ENCODE measurements at places on chromosomes 11 and 22.
A peak's percentile ranks its signal among the peaks of the same experiment; 100 is the strongest.

- DNase-seq, result no peak
These were observed 151.7 kb downstream of the UVRAG start for GRCh38 chr11:75966537-75967287.

- no peak for DNase-seq
These were observed 20.1 kb upstream of the SMIM35 start for GRCh38 chr11:118106789-118107335.

- DNase-seq, result no peak
These were observed 29.5 kb downstream of the APOL5 start for GRCh38 chr22:35746946-35747703.

GRCh38 chr11:33692013-33692504 lies 8.6 kb downstream of the C11orf91 start:
- DNase-seq, result no peak

DNA sequence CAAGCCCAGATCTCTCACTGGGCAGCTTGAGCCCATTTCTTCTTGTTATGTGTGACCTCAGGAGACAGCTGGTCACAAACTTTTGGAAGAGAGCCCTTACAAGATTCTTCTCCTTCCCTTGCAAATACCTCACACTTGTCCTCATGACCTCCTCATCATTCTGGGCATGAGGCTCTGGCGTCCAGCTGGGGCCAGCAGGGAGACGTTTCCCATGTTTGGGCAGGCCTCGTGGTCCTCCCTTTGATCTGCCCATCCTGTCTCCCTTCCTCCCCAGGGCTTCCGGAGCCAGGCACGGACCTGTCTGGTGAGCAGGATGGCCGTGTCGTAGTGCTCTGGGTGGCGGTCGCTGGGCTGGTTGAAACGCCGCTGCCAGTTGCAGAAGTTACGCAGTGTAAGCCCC lies 9.7 kb downstream of the ADAMTS8 start:
- no peak for DNase-seq

- DNase-seq, result no peak
These were observed 181.1 kb upstream of the SESN3 start for GRCh38 chr11:95412074-95412473.

GRCh38 chr11:68993546-68993945 lies 12.8 kb upstream of the MRGPRD start:
- no peak for DNase-seq

DNA sequence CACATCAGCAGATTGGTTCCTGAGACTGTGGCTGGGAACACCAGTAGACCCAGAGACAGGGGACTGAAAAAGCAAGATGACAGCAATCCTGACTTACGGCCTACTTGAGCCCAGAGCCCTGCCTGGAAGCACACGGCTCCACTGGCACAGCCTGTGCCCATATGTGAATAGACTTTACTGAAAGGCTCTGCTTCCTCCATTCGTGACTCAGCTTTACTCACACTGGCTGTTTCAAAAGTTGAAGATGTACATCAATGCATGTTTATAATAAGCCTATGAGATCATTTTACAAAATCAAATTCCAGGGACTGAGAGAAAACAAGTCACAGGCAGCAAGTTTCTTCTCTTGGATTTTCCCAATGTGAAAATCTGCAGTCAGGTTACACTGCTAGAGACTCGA lies 134.6 kb upstream of the TEAD1 start:
- DNase-seq, result no peak

- no peak for DNase-seq
These were observed 213.7 kb downstream of the TBC1D22A start for GRCh38 chr22:46976143-46976542.

DNA sequence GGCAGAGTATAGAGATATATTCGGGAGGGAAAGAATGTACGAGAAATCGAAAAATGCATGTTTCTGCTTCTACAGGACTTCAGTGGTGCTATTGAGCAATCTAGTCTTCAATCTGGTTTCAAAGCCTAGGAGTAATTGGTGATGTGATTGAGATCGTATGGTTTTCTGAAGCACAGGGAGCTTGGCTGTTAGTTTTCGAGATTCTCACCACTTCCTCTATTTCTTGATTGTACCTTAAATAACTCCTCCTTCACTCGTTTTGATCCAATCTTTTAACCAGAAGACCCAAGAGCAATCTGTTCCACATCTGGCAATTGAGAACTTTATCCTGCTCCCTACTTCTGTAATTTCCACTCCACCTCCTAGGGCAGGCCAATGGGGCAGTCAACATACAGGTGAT lies 518 bp downstream of the CCDC179 start:
- DNase-seq, result no peak

DNA sequence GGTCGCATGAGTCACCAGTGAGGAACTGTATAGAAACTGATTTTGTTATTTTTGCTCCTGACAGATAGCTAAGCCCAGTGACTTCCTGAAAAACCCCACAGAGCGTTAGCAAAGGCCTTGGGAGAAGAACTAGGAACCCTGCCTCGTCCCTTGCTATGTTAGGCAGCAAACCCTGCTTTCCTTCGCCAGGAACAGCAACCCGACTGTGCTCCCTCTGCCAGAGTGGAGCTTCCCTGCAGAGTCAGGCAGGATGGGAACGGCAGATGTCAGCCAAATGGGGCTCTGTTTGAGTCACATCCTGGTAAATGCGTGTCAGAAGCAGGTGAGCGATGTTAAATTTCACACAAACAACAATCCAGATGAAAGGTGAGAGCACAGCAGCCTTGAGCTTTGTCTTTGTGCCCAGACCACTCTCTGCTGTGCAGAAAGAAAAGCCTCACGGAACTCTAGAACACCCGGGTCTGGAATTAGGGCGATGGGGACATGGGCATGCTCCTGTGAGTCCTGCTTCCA lies 186.6 kb downstream of the ADAMTS15 start:
- DNase-seq, result no peak

GRCh38 chr11:67409781-67410368 lies 5.6 kb upstream of the CARNS1 start:
- peak; percentile 85 for DNase-seq

- DNase-seq, result peak; percentile 40
These were observed 10.4 kb downstream of the OR52E6 start for GRCh38 chr11:5831196-5831829.

DNA sequence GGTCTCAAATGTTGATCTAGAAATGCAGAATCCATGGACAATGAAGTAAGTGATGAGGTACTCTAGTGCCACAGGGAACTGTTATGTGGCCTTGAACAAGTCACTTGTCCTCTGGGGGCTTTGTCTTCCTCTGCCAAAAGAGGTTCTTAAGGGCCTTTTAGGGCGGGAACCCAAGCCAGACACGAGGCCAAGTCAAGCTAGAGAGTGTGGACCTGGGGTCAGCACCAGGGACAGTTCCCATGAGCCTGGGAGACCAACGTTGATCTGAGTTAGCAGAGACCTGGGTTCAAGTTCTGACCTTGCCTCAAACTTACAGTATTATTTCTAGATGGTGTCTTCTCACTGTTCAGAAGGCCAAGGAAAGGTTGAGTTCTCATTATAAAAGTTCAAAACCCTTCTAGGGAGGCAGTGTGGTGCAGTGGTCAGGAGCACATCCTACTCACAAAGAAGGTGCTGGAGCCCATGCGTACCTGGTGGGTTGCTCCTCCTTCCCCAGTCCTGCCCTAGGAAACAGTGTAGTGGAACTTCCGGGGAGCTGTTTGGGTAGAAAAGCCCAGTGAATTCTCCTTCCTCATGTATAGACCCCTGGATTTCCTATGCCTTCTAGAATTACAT lies 121.5 kb downstream of the CHST1 start:
- DNase-seq, result peak; percentile 69

DNA sequence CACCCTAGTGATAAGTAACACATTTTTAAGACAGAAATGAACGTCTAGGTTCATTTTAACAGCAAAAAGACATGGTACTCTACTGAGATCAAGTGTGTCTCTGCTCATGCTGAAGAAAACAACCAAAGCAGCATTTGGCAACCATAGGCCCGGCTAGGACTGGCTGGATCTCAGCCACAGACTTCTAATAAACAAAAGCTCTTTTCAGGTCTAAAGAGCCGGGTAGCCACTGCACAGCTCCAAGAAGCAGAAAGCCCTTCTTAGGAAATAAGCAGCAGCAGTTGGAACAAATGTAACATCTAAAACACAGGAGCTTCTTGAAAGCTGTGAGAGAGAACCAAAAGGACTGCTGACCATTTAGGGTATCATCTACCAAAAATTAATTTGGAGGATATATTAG lies 37.6 kb downstream of the PITPNB start:
- no peak for DNase-seq

DNA sequence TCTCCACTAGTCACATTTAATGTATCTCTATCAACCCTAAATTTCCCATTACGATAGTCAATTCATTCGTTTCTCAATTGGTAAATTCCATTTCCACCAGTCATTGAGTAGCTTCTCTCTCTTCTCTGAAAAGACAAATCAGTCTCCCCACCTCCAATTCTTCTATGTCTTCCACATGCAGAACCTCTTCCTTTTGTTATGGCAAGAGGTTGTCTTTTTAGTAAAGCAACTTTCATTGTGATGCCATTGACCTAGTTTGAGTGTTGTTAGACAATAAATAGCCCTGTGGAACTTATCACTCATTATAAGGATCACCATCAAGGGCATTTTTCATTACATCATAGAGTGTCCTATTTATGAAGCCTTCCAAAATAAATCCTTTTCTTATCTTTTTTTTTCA lies 340.9 kb downstream of the LRRC4C start:
- no peak for DNase-seq

DNA sequence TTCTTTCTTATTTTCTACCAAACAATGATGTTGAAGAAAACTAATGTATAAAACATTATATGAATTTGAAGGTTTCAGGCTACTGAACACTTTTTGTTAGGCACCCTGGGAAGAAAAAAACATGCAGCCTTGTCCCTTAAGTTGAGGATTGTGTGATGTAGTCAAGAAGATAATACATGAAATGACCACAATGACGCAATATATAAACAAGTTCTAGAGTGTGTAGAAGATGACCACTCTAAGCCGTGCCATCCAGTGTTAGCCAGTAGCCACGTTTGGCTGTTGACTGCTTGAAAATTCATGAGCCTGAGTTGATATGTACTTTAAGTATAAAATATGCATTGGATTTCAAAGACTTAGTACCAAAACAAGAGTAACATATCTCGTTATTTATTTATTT lies 16.2 kb downstream of the SWAP70 start:
- DNase-seq, result no peak

GRCh38 chr11:35852056-35852455 lies 91.8 kb upstream of the LDLRAD3 start:
- no peak for DNase-seq

- no peak for DNase-seq
These were observed 386.6 kb downstream of the BUD13 start for GRCh38 chr11:116386118-116386699.

GRCh38 chr22:30806391-30806861 lies 111.8 kb downstream of the OSBP2 start:
- DNase-seq, result peak; percentile 38

DNA sequence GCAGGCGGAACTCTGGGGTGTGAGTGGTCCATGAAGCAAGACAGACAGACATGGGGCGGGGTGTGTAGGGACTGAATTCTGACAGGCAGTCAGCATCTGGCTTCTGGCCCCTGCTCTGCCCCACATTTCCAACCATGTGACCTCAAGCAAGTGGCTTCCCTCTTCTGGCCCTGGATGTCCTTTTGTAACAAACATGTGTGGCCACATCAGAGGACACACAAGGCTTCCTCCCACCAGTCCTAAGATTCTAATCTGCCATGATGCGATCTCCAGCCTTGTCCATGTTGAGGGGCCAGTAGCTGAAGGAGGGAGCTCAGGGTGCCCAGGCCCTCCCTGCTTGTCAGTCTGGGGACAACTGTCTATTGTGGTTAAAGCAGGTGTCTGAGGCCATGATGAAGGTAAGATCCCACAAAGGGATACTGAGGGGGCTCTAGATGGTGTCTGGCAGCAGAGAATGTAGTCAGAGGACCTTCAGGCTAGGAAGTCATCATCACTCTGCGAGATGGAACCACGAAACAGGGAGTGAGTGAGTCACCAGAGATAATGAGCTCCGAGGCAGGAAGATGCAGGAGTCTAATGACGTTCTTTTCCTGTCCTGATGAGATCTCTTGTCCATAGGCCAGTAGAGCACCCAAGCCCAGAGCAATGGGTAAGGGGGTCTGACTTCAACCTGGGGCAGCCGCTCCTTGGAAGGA lies 27.4 kb downstream of the DRD2 start:
- DNase-seq, result no peak

DNA sequence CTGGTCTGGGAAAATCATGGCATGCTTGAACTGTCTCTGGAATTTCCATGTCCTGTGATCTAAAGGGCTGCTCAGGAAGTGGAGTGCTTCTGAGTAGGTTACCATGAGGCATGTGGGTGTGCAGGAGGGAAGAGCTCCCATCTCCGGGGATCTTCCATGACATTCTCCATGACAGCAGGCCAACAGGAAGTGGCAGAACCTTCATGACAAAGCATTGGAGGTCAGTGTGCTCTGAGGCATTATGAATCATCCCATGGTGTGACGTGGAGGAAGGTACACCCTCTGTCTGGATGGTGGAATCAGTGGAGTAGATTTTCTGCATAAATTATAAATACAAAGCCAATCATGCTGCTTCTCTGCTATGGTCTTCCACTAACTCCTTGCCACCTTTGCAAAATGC lies 139.6 kb upstream of the E2F8 start:
- DNase-seq, result no peak

GRCh38 chr11:46242041-46242951 lies 35.2 kb upstream of the CREB3L1 start:
- DNase-seq, result no peak

DNA sequence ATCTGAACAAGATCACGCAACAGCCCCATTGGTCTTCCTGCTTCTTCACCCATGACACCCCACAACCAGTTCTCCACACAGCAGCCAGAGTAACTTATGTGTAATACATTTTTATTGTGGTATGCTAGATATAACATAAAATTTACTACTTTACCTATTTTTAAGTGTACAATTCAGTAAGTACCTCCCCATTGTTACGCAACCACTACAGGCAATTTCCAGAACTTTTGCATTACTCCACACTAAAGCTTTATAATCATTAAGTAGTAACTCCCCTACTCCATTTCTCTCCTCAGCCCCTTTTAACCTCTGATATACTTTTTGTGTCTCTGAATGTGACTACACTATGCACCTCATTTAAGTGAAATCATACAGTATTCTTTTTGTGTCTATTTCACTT lies 575.4 kb upstream of the CADM1 start:
- DNase-seq, result no peak

GRCh38 chr11:35815556-35816315 lies 128.1 kb upstream of the LDLRAD3 start:
- no peak for DNase-seq

GRCh38 chr11:129251067-129251466 lies 58.9 kb upstream of the ARHGAP32 start:
- no peak for DNase-seq

DNA sequence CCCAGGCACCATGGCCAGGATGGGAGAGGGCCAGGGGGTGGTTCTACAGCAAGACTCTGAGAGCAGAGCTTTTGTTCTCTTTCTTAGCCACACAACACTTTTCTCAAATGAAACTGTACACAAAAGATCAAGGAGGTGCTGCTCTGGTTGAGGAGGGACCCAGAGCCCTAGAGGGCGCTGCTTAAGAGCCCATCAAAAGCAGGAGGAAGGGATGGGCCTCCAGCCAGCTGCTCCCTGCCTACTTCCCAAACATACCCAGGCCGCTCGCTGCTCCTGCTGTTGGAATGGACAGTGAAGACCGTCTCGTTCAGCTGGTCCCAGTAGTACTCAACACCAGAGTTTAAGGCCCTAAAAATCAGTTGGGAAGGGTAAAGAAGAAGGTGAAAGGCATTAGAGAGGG lies 18.4 kb upstream of the CHRM4 start:
- peak; percentile 68 for DNase-seq

- DNase-seq, result no peak
These were observed 283.3 kb upstream of the ARHGAP42 start for GRCh38 chr11:100403816-100404215.

GRCh38 chr22:41442240-41442792 lies 4.3 kb downstream of the TOB2 start:
- DNase-seq, result no peak

GRCh38 chr11:8168485-8169257 lies at the start of gene RIC3:
Gene RIC3, minus strand, starts transcription at chr11:8169025. Its CDS starts 36 bp downstream, at chr11:8168989.
- peak; percentile 61 for DNase-seq
